Hepatic stellate cell (primary cell): ENCODE measurements at places on chromosomes 13 and 19.

DNA sequence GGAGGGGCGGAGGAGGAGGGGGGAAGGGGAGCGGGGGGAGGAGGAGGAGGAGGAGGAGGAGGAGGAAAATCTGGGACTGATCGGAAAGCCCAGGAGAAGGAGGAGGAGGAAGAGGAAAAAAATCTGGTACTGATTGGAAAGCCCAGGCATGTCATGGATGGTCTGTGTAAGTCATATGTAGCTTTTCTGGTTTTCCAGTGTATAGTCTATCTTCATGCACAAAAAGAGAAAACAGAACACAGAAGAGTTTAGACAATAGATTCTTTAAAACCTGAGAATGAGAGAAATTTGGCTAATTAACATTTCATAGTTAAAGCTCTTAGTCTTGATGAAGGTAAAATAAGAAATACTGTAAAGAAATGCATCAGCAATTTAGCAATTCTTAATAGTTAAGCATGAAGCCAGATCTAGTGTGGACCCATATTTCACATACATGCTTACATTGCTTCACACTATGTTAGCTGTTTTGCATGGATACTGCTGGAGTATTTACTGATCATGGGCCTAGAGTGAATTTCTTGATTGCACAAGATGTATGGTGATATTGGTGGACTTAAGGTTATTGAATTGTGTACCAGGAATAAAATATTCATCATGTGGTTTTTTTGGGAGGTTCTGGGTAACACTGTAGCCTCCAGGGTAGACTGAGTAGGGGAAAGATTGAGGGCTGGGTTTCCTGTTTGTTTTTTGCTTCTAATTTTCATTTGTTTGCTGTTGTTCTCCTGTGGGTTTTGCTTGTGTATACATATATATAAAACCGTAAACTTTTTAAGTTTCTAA, 41.4 kb downstream of the SUCLA2 start:
- no peak for DNase-seq

- DNase-seq: no peak
Measured at GRCh38 chr13:114263578-114263977, 17.8 kb upstream of the UPF3A start.

GRCh38 chr13:28533125-28533436, 38.2 kb upstream of the FLT1 start:
- DNase-seq: no peak

- DNase-seq: no peak
Measured at GRCh38 chr19:35107545-35107944, 8.1 kb upstream of the FXYD3 start.

DNA sequence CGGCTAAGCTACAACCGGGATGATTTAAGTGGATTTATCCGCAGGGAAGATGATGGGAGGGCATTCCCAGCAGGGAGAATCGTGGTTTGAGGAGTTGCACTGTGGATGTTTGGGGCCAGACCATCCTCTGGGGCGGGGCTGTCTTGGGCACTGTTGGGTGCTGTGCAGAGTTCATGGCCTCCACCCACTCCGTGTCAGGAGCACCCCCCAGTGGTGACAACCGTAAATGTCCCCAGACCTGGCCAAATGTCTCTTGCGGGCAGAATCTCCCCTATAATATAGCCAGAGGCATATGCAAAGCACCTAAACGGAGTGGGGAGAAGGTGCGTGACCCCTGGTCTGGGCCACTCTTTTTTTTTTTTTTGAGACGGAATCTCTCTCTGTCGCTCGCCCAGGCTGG, 40.2 kb downstream of the SMIM24 start:
- no peak for DNase-seq

GRCh38 chr19:6744381-6745301, 5.2 kb downstream of the TRIP10 start:
- DNase-seq: peak; percentile 97

GRCh38 chr13:110103534-110103933, 203.4 kb downstream of the COL4A1 start:
- no peak for DNase-seq

DNA sequence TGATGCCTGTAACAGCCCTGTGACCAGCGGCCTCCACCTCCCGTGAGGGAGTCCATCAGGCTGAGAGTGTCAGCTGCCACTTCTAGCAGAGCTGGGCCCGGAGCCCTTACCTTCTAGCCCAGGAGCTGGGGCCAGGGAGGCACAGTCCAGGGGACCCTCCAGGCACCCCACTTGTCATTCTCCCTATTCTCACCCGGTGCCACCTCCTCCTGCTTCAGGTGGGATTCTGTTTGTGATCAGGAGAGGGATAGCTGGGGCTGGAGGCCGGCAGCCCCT, 4.1 kb downstream of the RASA3 start:
- DNase-seq: no peak

GRCh38 chr13:33743438-33744368, 74.2 kb upstream of the RFC3 start:
- DNase-seq: no peak

DNA sequence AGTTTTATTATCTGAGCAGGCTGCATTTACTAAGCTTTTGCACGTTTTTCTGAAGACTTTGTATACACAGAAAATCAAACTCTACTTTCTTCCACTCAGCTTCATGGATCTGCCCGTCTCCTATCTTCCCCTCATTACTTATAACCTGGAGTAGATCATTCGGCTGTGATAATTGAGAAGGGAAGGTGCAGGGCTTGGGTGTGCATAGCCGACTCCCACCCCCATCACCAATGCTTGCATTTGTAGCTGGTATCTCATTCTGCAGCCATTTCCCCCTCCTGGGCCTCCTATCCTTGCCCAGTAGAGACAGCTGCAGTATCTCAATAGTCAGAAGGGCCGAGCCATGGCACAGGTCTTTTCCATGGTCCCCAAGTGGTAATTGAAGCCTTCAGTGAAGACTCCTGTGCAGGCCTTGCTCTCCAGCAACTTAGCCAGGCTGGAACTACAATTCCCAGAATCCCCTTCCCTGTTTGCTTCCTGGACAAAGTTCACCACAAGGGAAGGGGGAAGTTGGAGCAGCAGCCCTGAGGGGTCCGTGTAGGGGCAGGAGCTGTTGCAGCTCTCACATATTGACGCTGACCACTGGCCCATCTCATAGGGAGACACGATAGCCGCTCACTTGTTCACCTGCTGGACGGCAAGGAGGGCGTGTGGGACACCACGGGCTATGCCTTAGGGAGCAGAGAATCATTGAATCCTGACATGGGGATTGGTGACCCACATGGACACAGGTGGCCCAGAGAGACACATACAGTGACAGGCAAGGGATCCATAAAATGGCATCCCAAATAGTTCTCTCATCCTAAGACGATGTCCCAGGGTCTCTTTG, 2.1 kb upstream of the SIGLEC8 start:
- no peak for DNase-seq

DNA sequence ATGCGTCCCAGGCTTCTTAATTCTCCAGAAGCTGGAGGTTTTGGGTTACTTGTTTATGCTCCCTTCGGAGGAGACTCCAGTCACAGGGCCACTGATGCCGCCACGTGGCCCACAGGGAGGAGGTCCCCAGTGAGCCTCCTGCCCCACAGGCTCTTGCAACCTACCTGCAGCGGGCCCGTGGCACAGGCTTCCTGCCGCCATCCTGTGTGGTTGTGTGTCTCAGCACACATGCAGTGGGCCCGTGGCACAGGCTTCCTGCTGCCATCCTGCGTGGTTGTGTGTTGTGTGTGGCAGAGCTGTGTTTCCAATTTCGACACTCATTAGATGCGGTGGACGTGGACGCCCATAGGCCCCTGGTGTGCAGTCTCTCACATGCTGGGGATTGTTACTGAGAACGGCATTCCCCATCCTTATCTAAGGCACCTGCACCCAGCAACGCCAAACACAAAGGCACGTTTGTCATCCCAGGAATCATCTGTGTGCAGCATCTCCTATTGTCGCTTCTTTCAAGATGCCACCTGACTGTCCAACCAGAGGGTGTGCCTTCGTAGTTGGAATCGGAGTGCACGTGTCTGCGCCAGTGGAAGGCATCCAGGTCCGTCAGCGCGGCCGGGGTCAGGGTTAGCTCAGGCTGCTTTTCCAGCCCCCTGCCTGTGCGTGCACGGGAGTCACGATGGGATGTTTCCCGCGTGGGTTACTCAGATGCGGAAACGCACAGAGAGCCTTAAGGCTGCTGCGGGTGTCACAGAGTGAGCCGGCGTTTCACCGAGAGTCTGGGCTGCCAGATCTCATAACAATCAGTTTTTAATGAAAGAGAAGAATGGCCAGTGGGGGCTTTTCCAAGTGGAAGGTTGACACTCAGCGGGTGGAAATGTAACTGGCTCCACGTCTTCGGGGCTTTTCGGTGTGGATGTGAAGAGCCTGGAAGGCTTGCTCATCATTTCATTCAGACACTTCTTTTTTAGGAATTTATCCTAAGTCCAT, 119.8 kb downstream of the ATP11A start:
- DNase-seq: no peak

DNA sequence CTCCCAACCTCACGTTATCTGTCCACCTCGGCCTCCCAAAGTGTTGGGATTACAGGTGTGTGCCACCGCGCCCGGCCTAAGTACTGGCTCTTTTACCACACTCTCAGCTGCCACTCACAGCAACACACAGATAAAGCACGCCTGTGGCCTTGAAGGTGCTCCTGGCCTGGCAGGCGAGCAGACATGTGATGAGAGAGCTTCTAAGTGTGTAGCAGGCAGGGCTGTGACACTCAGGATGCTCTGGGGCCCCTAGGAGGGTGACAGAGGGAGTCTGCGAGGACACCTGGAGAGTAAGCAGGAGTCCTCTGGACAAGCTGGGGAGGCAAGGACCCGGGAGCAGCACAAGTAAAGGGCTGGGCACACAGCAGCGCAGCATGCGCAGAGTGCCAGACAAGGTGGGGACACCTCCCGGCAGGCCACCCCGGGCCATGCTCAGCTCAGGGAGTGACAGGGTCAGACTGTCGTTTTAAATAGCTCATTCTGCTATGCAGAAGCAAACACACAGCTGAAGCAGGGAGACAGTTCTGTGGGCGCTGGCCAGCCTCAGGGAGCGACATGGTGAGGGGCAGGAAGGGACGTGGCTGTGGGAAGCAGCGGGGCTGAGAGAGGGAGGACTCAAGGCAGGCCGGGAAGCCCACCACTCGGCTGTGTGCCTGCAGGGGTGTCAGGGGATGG, 26.5 kb downstream of the MED26 start:
- DNase-seq: no peak

DNA sequence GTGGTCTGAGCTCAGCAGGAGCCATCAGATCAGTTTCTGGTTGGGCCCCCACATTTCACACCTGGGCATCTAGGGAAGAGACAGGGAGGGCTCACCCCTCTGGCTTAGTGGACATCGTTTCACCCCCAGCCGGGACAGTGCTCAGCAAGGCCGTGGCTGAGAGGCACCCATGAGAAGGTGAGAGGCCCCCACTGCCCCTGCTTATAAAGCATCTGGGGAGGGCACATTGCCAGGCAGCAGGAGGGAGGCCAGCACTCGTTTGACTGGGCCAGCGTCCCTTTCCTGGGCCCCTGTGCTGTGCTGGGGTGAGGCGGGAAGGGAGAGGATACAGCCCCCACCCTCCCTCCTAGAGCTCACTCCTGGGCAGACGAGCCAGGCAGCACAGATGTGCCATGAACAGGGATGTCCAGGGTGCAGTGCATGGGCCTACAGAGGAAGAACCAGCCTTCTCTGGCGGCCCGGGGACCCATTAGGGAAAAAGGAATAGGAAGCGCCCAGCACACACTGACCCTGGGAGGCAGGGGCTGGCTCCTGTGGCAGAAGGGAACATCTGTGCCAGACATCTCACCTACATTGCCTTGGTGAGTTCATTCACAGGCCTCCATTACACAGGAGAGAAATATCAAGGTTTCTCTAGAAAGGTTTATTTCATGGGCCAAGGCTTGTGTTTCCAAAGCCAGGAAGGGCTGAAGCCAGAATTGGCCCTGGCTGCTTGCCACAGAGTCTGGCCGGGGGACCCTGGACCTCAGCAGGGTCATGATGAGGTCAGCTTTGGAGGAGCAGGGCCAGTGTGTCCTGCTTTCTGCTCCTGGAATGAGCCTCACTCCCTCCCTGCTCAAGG, 7.7 kb downstream of the AP1M1 start:
- DNase-seq: no peak

DNA sequence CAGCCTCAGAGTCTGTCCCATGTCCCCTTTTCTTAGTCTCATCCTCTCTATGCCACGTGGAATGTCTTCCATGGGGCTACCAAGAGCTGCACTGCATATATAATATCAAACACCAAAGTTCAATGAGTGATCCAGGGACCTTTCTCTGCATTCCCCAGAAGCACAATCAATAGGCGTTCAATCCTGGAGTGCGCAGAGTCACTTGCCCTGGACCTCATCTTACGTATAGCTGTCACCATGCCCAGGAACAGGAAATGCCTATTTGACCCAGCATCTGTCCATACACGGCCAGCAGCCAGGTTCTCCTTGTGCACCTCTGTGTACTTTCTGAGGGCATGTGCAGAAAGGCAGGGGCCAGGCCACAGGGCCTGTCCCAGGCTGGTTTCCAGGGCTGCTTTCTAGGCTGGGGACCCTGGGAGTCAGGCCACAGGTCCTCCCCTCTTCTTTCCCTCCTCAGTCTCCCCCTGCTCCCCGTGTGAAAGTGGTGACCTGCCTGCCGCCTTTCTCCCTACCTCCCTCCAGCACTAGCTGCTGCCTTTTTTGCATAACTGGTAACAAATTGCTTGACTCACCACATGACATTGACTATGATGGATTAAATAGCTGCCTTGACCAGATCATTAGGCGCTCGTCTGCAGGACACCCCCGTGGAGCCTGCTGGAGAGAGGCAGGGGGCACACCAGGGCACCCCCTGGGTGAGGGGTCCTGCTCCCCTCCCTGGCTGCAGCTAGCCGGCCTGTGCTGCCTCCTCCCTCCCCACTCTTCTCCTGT, 222.0 kb downstream of the ZNF536 start:
- DNase-seq: no peak

DNA sequence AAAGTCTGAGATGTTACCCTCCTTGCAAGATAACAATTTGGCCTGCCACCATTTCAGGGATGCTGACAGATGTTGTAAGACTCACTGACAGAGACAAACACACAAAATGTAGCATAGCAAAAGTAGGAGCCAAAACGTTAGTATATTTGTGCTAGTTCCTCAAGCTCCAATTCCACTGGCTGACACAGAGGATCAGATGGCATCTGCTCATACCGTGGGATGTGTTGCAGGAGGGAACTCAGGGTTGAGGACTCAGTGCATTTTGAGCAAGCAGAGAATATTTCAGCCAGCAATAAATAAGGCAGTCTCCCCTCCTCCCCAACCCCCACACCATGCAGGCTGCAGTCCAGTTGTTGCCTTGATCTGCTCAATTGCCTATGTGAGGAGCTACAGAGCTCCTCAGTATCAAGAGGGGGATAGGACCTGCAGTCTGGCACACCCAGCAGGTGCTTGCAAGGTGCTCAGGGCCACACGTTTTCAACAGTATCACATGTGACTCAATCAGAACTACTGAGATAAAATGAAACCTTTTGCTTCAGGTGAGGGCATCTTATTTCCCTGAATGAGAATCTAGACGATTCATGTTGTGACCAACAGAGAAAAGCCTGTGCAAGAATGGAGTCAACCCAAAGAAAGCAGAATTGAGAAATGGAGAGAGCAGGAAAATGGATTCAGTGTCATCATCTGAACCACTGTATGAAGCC, 23.6 kb upstream of the LRCH1 start:
- DNase-seq: no peak

DNA sequence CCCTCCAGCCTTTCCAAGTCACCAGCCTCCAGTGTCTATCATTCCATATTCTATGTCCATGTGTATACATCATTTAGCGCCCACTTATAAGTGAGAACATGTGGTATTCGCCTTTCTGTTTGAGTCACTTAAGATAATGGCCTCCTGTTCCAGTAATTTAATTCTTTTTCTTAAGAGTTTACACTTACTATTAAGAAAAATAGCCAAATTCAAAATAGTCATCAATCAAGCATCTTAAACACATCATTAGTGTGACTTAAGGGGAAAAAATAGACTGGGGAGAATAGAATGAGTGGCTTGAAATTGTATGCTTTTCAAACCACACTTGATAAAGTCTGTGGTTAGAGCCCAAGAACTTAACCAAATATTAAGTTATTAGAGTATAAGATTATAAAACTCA, 248.0 kb downstream of the MAB21L1 start:
- no peak for DNase-seq
